Activated T-helper 1 cell treated with anti-CD3 and anti-CD28 coated beads, Interleukin-2, amount 50 U/mL, for 16 hours (primary cell): ENCODE measurements at places on chromosomes 16 and 17.

GRCh38 chr17:17342242-17342945, 39.2 kb downstream of the NT5M start:
- no peak for DNase-seq

DNA sequence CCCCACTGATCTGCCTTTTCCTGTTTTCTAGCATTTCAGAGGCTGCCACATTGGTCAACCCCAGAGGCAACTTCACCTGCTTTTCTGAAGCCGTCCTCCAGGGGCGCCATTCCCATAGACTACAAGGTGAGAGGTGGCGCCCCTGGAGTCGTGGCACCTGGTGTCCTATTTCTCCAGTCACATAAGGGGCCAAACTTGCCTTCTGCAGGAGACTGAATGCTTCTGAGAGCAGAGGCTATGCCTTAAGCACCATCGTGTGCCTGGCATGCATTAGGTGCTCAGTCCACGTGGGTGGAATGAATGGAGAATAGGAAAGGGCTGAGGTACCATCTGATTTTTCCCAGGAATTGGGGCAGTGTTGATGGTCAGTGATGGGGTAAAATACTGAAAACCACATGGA, 164.8 kb downstream of the HAPSTR1 start:
- no peak for DNase-seq

GRCh38 chr16:50036426-50036825, 11.4 kb downstream of the CNEP1R1 start:
- DNase-seq, result no peak

DNA sequence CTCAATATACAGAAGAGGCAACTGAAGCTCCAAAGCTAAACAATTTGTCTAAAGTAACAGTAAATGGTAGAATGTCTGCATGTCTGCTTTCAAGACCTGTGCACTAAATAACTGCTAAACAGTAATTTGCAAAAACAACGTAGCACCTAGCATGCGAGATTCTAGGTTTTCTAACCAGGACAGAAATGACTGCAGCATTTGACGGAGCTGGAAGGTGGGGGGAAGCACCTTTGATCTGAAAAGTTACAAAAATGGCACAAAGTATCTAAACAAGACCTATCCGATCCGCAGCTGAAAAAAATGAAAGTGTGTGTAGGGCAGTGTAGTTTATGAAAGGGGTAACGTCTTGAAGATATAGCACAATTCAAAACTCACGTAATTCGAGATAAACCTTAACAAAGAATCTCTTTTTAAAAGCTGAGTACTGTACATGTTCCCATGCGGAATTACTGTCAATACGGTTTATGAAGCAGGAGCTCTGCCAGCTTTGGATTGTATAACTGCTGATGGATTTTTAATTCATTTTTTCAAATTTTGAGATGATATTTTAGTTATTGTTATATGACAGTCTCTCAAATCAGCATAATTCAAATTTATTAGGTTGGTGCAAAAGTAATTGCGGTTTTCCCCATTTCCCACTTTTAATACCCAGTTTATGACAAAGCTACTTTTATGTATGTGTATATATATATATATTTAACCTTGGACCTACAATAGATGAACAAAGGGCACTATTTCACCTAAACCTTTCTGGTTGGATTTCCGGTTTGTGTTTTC, 1.2 kb upstream of the WIPI1 start:
- DNase-seq, result no peak

DNA sequence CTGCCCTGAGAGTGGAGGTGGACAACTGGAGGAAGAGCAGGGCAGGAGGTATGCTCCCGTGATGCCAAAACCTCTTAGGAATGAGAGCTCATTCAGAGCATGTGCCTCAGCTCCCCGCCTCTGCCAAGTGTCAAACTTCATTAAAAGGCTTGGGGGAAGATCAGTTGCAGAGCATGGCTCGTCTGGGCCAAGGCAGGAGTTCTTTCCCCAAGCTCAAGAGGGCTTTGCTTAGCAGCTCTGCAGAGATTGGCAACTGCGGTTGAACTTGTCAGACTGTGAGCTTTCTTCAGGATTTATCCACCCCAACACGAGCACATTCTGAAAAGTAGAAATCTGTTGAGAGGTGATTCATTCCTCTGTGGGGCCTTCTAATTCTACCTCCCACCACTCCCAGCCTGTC, 248.1 kb downstream of the HS3ST3A1 start:
- DNase-seq, result no peak

DNA sequence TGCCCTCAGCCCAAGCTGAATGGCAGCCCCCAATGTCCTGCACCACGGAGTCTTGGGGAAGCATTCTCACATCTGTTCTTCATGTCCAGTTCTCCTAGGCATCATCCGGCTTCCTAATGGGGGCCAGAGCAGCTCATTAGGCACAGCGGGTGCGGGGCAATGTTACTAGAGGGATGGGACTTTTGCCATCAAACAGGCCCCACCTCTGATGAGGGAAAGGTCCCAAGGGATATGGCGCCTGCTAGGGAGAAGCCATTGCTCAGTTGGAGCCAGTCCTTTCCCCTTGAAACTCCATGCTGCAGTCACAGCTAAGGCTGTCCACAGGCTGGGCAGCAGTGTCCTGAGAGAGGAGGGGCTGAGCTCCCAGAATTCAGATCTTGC, 1.7 kb upstream of the DPH1 start:
- no peak for DNase-seq

DNA sequence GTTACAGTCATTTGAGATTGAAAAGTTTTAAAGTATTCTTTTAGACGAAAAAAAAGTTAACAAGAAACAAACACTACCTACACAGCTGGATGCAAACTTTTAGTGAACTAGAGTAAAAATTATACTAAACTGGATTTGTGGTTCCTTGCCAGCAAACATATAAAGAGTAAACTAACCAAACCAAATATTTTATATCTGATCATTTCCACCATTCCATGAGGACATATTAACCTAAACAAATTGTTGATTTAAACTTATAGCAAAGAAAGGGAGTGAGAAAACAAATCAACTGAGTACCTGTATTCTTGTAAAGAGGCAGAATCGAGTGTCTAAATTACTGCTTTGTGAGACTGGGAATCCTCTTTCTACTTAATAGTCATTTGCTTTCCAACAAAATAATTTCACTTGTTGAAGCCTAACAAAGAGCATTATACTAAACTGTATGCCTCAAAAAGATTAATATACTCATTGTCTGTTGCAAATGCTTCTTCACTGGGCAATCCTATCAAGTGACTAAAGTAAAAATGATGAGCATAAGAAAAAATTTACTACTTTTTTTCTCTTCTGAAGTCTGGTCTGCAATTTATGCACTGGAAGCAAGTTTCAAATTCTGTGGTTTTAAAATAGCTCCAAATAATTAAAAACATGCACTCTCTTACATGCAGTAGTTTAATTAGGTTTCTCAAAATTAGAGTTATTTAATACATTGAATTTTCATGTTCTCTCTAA, 37.5 kb downstream of the AKAP10 start:
- no peak for DNase-seq

DNA sequence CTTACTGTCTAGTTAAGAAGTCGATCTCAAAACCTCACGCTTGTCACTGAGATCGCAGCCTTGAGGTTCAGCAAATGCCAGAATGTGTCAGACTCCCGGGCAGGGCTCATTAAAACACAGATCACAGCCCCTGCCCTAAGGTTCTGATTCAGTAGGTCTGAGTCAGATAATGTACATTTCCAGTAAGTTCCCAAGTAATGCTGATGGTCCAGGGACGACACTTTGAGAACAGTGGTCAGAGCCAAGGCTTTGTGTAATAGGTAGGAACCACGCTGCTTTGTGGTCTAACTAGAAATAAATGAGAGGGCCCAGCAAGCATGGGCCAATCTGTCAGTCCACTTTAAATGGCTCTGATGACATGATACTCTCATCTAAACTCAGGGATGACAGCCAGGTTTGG, 228.6 kb downstream of the ZFHX3 start:
- DNase-seq, result no peak

- DNase-seq, result no peak
Observed at GRCh38 chr17:4764595-4764994, 7.1 kb upstream of the TM4SF5 start.

DNA sequence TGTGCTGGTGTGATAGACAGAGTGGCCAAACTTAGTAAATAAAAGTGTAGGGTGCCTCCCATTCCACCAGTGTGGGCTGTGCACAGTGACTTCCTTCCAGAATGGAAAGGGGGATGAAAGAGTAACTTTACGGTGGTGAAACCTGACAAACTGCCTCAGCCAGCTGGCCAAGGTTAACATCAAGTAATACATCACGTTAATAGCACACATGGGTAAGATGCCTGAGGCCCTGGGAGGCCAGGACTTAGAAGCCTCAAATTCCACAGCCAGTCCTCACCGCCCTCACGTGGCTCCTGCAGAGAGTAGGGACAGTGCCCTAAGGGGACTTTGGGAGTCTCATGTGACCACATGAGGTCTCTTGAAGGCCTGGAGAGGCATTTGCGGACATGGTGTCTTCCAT, 14.1 kb downstream of the RMI2 start:
- DNase-seq, result no peak

GRCh38 chr16:81797443-81797842, 18.4 kb downstream of the PLCG2 start:
- no peak for DNase-seq

- no peak for DNase-seq
Observed at GRCh38 chr16:8722025-8722348, 47.6 kb downstream of the ABAT start.

- DNase-seq, result no peak
Observed at GRCh38 chr16:88705076-88705684, 1.0 kb downstream of the RNF166 start.

- DNase-seq, result no peak
Observed at GRCh38 chr17:77409282-77410161, 268.8 kb downstream of the SEC14L1 start.

- no peak for DNase-seq
Observed at GRCh38 chr16:79381603-79382042, 218.9 kb downstream of the MAF start.

DNA sequence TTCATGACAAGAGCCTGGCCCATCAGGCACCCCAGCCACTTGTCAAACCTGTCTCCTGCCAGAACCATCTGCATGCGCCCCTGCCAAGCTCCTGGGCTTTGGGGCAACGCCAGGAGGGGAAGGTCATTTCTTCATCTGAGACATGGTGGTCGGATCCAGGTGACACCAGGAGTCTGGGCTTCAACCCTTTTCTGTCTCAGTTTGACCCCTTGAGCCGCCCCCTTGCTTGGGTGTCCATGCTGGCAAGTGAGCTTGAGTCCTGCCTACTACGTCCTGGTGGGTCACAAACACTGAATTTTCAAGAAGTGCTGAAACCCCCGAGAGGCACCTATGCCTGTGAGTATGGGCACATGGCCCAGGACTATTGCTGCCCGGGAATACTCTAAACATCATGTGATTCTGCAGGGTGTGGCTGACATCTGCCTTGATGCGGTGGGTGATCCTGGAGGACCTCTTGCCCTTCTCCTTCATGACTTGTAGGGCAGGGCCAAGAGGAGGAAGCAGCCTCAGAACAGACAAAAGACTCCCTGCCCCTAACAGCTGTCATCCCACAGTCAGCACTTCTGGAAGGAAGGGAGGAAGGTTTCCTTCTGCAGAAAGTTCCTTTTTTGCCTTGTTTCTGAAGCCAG, 43.4 kb downstream of the TNFRSF13B start:
- DNase-seq, result no peak

- no peak for DNase-seq
Observed at GRCh38 chr16:54927125-54928015, 3.3 kb upstream of the IRX5 start.

- DNase-seq, result no peak
Observed at GRCh38 chr16:56336711-56337110, 88.6 kb downstream of the AMFR start.

GRCh38 chr16:68247400-68247799, 2.2 kb downstream of the PLA2G15 start:
- DNase-seq, result no peak

- DNase-seq, result no peak
Observed at GRCh38 chr16:56298116-56298515, 106.8 kb downstream of the GNAO1 start.

DNA sequence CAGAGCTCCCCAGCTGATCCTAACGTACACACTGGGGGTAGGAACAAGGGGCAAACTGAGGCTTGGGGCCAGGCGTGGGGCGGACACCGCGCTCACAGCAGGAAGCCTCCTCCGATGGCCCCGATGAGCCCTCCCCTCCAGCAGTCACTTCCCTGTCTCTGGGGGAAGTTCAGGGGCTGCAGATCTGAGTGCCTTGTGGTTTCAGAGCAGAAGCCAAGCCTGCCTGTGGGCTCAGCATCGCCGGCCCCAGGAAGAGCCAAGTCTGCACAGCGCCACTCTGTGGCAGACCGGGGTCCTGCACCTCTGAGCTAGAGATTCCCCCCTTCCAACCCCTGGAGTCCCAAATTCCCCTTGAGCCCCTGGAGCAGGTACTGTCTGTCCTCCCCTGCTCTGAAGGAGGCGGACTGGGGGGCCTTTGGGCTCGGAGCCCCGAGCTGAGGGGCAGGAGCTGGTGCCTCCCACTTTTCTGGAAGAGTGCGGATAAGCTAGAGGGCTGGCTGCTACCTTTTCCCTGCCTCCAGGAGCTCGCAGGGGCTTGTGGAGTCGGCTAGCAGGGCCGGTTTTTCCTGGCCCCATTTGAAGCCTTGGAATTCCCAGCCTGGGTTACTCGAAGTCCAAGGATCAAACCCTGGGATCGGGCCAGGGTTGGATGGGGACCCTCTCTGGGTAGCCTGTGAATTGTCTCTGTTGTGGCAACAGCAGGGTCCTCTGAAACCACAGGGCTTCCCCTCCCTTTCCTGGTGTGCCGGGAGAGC, 2.9 kb downstream of the GSE1 start:
- peak; percentile 56 for DNase-seq

DNA sequence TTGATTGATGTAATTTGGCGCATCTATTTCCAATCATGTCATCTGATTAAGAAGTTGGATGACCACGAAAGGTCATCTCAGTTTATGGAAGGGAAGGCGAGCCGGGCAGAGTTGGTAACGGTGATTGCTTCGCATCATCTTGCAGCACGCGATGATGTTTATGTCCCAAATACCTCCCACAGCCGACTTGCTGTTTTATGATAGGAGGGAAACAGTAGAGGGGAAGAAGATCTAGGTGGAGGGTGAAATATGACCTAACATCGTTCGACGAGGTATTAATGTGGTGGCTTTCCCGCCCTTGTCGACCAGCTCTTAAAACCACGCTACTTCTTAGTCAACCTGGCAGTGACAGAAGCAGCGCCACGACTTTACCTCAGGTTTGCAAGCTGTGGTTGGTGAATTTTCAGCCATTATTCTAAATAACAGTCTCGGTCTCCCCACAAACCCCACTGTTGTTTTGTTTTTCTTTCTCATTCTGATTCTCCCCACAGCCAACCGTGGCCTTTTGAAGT, 805 bp upstream of the TANC2 start:
- no peak for DNase-seq
